ENCODE measurements at places on chromosomes 1 and 21.

- DNase-seq, result no peak
These were observed 3.1 kb upstream of the LIN9 start for GRCh38 chr1:226312065-226312464.

DNA sequence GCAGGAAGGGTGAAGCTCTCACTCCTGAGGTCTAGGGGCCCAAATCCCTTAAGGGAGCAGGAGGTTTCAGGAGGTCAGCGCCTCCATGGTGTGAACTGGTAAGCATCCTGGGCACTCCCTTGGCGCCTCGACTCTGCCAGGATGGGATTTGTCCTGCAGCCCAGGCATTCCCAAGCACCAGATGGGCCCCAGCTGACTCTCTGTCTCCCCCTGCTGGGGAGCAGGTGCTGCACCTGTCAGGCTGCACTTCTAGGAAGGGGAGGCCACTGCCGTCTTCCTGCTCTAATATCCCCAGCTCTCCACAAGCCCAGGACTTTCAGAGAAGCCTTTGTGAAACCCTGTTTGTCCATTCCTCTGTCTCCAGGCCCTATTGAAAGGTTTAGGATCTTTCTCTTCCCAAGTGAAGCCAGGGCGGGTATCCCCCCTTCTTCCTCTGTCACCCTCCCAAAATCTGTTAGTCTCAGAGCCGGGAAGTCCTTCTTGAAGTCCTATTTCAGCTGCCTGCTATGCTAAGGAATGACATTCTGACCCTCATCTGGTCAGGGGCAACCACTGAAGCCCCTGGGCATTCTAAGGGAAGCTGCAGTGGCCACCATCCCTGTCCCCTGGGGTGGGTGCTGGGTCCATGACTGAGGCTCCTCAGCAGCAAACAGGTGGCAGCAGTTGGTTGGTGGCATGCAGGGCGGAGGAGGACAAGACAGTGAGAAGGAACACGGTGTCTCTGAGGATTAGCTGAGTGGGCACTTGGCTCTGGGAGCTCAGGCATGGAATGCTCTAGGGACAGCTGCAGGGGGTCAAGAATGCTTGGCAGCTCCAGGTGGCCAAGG is 3.2 kb downstream of the MYBPH start:
- peak; percentile 84 for DNase-seq

DNA sequence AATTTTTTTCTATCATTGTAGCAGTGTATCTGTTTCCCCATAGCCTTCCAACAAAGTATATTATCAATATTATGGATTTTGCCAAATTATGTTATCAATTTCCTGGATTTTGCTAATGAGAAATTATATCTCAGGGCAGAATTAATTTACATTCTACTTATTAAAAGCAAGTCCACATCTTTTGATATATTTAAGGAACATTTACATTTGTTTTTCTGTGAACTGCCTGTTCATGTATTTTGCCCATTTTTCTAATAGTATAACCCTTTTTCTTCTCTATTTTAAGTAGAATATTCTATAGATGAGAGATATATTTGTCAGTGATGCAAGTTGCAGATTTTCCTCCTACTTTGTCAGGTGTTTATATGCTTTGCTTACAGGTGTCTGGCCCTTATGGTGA is 24.4 kb downstream of the C1orf87 start:
- DNase-seq, result no peak

DNA sequence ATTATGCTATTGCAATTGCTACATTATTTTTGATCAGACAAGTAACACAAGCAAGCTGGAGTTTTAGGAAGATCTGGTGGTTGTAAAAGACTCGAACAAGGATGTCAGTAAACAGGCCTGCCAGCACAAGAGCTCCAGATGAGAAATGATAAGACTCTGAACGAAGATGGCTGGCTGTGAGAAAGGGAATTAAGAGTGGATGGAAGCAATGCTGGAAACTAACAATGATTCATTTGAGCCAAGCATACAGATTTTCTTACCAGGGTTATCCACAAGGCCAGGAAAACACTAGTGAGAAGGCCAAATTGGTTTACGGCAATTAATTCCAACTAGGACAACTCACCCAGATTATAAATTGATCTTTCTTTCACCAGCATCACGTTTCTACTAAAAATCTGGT is 54.2 kb downstream of the NRIP1 start:
- no peak for DNase-seq

DNA sequence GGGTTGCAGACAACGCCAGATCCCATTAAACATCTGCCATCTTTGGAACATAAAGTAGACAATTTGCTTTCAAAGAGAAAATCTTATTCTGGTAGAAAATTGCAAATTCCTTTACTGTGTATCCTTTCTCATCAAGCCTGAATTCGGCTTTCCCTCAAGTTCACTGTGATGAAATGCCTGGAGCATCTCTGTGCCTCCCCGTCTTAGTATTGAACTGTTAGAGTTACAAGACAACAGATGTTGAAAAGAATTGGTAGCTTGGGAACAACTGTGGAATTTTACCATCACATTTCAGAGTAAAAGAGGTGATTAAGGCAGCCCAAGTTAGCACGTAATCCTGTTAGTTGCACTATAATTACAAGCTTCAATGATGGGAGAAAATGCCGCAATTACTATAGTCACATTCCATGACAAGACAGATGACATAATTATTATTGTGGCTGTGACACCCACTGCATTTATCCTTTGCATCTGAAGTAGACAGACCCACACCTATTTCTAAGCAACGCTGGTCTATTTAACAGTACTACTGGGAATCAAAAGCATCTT is 54.4 kb upstream of the B3GALNT2 start:
- DNase-seq, result no peak

GRCh38 chr21:42028766-42029425 is 18.7 kb upstream of the ZBTB21 start:
- DNase-seq, result no peak

DNA sequence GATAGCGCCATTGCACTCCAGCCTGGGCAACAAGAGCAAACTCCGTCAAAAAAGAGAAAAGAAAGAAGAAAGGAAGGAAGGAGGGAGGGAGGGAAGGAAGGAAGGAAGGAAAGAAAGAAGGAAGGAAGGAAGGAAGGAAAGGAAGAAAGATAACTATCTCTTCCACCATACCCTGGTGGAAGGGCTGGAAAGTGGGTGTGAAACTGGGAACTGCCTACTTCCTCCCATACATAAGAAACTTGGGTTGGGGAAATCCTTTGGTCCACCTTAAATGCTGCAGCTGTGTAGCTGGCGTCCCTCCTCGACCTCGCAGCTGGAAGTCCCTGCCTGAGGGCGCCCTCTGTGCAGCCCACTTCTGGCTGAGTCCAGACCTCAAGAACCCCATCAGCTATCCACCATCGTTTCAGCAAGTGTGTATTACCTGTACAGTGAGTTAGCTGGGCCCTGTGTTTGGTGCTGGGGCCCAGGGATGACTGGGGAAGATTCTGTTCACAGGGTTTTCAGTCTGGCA is 4.6 kb upstream of the FAM167B start:
- DNase-seq, result no peak

DNA sequence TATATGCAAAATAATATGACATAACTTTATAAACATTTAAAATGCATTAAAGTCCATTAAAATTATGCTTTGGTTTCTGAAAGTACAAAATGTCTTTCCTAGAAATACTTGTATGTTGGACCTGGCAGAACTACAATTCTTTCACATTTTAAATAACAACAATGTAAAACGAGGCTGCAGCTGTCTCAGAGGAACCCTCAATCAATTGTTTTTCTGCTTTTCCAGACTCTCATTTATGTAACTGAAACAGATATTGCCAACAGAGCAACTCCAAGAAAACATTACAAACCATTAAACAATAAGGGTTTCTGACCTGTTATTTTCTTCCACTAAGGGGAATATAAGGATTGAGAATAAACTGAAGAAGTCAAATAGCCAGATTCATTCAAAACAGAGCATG is 1193.4 kb downstream of the NCAM2 start:
- DNase-seq, result no peak

DNA sequence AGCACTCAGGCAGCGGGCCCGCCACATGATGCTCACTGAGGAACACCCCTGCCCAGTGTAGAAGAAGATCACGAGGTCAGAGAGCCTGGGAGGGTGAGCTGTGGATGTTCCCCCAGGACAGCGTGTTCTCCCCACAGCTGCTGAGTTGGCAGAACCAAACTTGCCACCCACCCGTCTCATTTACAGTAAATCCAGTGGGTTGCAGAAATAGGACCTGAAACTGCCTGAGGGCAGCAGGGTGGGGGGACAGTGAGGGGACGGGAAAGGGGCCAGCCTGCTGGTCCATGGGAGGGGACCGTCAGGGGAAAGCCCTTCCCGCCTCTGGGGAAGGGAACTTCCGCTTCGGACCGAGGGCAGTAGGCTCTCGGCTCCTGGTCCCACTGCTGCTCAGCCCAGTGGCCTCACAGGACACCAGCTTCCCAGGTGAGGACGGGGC is at the start of gene C1QB:
C1QB (plus strand) TSS at position 356 of the 436 bp plus-strand sequence. CDS start 6,227 bp downstream, outside the sequence.
- DNase-seq, result no peak

- no peak for DNase-seq
These were observed 25.3 kb downstream of the TRIM11 start for GRCh38 chr1:228381356-228381755.

- DNase-seq, result no peak
These were observed 14.5 kb upstream of the TNFRSF1B start for GRCh38 chr1:12152113-12152891.

DNA sequence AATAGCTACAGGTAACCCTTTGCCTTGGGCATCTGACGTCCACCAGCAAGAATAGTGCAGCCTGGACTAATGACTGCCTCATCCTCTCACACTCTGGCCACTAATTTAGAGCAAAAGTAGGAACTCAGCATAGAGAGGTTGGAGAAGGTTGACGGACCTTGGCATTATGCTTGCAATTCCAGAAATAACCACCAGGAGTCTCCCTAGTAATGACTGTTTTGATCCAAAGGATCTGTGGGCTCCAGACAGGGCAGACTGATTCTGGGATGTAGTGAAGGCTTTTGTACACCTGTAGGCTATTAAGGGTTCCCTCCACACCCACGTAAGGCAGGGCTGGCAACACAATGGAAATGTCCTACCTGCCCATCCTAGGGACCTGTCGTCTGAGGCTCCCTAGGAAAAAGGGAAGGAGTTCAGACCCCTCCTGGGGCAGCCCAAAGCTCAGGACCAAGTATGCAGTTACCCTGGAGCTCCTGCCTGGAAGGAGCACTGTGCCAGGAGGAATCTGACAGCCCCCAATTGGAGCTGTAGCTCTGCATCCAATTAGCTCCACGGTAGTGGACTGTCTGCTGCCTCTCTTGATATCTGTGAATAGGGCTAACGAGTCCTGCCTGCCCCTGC is 91.0 kb upstream of the TMEM51 start:
- no peak for DNase-seq

- DNase-seq, result peak; percentile 13
These were observed 54.7 kb downstream of the UMODL1 start for GRCh38 chr21:42125571-42126544.

GRCh38 chr1:236627727-236628408 is 23.6 kb upstream of the HEATR1 start:
- DNase-seq, result no peak

- DNase-seq, result no peak
These were observed 13.7 kb upstream of the C1orf21 start for GRCh38 chr1:184373155-184373554.

- DNase-seq, result no peak
These were observed 4.4 kb upstream of the OSBPL9 start for GRCh38 chr1:51612447-51612961.

GRCh38 chr1:79741720-79742421 is 735.3 kb upstream of the ADGRL4 start:
- DNase-seq, result no peak

- no peak for DNase-seq
These were observed 22.6 kb downstream of the AK4 start for GRCh38 chr1:65170511-65171142.

- no peak for DNase-seq
These were observed 973.7 kb downstream of the LTN1 start for GRCh38 chr21:28018741-28019669.

Measured in COLO829 (cell line).